Activated CD8-positive, alpha-beta T cell treated with anti-CD3 and anti-CD28 coated beads for 36 hours (primary cell): ENCODE measurements at places on chromosomes 7 and 10. TPM values are rescaled to one million over a fixed set of nuclear protein-coding genes. Genes with fewer than 3 reads are reported as not detected.

The SFRP5 gene
- total RNA-seq: 0.60 TPM

The FKBP6 gene
- total RNA-seq: not detected

The TUBB8 gene
- total RNA-seq: not detected

The HEPACAM2 gene
- not detected for total RNA-seq

The WDR91 gene
- total RNA-seq: 12.9 TPM

The EIF3A gene
- 127 TPM for total RNA-seq

The ZNF789 gene
- 19.1 TPM for total RNA-seq

The PLA2G12B gene
- total RNA-seq: not detected

The HMX3 gene
- total RNA-seq: 0.45 TPM

The ANKRD22 gene
- total RNA-seq: not detected

DNA sequence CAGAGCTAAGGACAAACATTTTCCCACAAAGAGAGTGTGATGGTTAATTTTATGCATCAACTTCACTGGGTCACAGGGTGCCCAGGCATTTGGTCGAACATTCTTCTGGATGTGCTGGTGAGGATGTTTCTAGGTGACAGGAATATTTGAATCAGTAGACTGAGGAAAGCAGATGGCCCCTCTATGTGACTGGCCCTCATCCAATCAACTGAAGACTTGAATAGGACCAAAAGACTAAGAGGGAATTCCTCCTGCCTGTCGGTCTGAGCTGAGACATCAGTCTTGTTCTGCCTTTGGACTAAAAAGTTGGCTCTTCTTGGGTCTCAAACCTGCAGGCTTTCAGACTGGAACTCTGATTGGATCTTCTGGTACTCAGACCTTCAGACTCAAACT, 44.4 kb downstream of the AFAP1L2 start:
- H3K4me1 ChIP-seq: peaks cover 15% of the 10 kb centered on the region
- no peak overlapping the region for H3K27ac ChIP-seq
- H3K27me3 ChIP-seq: peaks cover 14% of the 10 kb centered on the region
- DNase-seq: no peak
- no peaks in the 10 kb centered on the region for H3K36me3 ChIP-seq
- H3K4me3 ChIP-seq: no peak overlapping the region

DNA sequence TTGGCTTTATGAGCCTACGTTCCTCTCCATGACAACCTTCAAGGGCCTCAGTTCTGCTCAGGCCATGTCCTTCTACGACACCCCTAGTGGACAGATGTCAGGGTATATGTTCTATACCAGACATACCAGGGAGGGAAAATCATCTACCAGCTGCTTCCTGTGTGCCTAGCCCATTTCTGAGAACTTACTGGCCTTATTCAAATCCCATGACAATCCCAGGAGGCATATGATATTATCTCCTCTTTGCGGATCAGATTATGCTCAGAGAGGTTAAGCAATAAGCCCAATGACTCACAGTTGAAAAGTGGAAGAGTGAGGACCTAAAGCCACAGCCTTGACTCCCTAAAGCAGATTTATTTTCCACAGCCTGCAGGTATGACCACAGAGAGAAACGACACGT, 139.3 kb downstream of the GLI3 start:
- H3K27ac ChIP-seq: no peak overlapping the region
- DNase-seq: no peak
- no peaks in the 10 kb centered on the region for H3K36me3 ChIP-seq
- no peak overlapping the region for H3K4me3 ChIP-seq

DNA sequence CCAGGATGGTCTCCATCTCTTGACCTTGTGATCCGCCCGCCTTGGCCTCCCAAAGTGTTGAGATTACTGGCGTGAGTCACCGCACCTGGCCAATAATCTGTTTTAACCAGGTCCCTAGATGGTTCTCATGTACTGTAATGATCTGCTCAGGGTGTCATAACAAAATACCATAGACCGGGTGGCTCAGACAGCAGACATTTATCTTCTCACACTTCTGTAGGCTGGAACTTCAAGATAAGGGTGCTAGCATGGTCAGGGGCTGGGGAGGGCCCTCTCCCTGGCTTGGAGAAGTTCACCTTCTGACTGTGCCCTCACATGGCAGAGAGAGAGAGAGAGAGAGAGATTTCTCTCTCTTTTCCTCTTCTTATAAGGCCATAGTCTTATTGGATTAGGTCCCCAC, 279.4 kb upstream of the LYZL1 start:
- H3K4me3 ChIP-seq: no peak overlapping the region
- H3K4me1 ChIP-seq: no peaks in the 10 kb centered on the region
- no peak for DNase-seq
- H3K27me3 ChIP-seq: peaks cover 2% of the 10 kb centered on the region
- no peaks in the 10 kb centered on the region for H3K36me3 ChIP-seq

DNA sequence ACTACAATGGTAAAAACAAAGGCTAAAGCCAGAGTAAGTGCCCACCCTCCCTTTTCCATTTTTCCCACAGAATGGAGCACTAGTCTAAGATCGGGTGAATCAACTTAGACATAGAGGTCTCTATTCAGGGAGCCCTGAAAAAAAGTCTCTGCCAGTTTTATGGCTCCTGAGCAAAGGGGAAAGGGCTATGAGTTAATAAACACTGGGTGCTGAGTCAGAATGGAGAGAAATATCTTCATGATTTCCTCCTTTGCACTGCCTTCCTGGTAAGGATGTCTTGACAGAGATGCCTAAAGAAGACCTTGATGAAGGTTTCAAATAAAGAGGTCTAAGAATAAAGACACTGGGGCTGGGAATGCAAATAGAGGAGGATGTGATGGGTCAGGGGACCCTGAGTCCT, 607.4 kb upstream of the MBL2 start:
- no peaks in the 10 kb centered on the region for H3K36me3 ChIP-seq
- no peak overlapping the region for H3K4me3 ChIP-seq
- H3K27ac ChIP-seq: no peak overlapping the region
- no peak for DNase-seq
- H3K27me3 ChIP-seq: no peaks in the 10 kb centered on the region

- H3K36me3 ChIP-seq: no peaks in the 10 kb centered on the region
- no peaks in the 10 kb centered on the region for H3K4me1 ChIP-seq
- no peak overlapping the region for H3K4me3 ChIP-seq
- H3K27me3 ChIP-seq: no peaks in the 10 kb centered on the region
- no peak for DNase-seq
Observed at GRCh38 chr7:91720260-91720937, 160.1 kb downstream of the MTERF1 start.

DNA sequence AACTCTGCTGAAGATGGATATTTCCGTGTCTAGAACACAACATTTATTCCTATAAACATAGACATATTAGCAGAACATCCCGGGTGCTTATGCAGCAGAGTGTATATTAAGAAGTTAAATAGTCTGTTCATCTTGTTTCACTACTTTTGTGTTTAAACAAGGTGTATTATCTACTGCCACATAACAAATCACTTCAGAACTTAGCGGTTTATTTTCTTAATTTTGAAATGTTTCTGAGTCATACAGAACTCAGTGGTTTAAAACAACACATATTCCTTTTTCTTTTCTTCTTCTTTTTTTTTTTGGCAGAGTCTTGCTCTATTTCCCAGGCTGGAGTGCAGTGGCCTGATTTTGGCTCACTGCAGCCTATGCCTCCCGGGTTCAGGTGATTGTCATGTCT, 25.8 kb downstream of the DENND10 start:
- no peaks in the 10 kb centered on the region for H3K27me3 ChIP-seq
- H3K36me3 ChIP-seq: peaks cover 56% of the 10 kb centered on the region

DNA sequence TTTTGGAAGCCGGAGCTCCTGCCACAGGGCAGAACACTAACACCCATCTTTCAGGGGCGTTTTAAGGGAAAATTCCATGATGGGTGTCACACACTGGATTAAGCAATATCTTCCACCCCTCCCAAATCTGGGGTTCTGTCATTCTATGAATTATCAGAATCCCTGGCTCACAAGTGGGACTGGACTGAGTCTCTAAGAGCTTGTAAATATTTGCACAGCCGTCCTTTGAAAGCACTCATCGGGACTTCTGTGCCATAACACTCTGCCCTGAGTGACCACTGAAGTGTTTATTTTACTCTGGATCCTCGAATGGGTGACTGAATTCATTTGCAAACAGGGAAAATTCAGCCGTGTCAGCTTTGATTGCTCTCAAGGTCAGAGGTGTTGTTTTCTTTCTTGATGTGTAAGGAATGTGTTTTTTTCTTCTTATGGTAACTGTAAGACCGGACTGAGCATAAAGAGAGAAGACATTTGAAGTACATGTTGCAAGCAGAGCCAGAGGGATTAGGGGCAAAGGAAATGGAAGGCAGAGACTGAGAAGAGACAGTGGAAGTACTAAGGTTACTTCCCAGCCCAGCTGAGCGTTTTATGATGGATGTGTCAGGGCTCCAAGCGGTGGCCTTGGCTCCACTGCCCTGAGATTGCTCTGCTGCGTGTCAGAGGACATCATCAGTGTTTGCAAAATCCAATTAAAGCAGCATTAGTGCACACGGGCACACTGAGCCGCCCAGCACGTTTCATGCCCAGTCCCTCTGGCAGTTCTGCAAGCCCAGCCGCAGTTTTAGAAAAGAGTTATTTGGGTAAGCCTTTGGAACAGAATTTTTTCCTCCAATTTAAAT, 17.7 kb upstream of the GTPBP4 start:
- H3K36me3 ChIP-seq: no peaks in the 10 kb centered on the region
- no peak overlapping the region for H3K27ac ChIP-seq
- H3K4me1 ChIP-seq: peaks cover 6% of the 10 kb centered on the region
- no peak for DNase-seq
- H3K4me3 ChIP-seq: no peak overlapping the region
- peaks cover 10% of the 10 kb centered on the region for H3K27me3 ChIP-seq

- H3K27me3 ChIP-seq: peaks cover 40% of the 10 kb centered on the region
- DNase-seq: no peak
- H3K4me3 ChIP-seq: no peak overlapping the region
- no peak overlapping the region for H3K27ac ChIP-seq
- H3K36me3 ChIP-seq: no peaks in the 10 kb centered on the region
Observed at GRCh38 chr10:66927971-66928770, 2.3 kb downstream of the LRRTM3 start.
